ENCODE measurements at places on chromosomes 3 and 15. TPM values are rescaled to one million over a fixed set of nuclear protein-coding genes. Genes with fewer than 3 reads are reported as not detected.

Gene GABRB3
- polyA plus RNA-seq: 0.63 TPM

DNA sequence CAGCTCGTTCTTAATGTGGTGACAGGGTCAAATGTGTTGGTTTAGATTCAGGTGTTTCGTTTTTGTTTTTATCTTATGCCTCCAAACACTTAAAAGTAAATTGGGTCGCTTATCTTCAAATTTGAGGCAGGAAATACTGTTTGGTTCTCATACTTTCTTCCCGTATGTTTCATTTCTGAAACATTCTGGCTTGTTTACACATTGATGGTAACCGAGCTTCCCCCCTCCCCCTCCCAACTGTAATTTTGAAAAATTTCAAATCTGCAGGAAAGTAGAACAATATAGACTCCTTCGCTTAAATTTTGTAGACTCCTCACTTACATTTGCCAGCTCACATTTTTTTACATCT lies 64.9 kb downstream of the CMTM8 start:
- no peak for DNase-seq

DNA sequence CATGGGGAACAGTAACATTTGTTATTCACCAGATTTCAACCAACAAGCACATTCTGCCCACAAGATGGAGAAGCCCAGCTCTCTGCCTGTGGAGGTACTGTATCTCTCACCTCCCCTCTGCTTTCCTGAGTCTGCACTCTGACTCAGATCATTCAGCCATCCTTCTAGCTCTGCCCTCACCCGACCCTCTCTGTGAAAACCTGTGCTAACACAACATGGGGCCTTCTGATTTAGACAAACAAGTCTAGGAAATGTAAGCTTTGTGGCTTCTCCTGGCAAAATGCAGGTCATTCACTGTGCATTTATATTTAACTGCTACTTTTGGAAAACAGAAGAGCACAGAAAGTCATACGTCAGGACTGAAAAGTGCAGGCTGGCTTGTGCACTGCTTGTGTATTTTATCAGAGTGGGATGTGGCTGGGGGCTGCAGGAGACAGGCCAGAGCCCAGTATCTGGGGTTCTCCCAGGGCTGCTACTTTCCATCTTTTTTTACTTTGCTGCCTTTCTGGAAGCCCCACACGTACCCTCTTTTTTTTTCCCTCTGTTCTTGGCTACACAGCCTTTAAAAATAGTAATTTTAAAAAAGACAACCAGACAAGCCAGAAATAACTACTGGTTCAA lies 50.8 kb downstream of the SUSD5 start:
- no peak for DNase-seq

DNA sequence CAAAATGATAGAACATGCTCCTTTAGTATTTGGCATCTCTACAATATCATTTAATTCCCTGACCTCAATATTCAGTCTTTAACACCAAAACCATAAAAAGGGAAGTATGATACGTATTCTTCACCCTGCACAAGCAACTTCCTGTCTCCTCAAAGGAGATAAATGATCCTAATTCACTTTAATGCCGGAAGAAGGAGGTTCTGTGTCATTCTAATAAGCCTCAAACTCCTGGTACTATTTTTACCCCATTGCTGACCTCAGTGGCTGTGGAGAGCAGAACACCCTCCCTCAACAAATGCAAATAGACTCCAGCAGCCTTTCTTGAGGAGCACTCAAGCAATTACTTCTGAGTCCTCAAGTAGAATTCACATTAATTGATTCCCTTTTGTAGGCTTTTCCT lies 173.3 kb downstream of the TMEM108 start:
- DNase-seq: no peak

- DNase-seq: no peak
These were observed 25.2 kb downstream of the GASK1A start for GRCh38 chr3:43004282-43004681.

DNA sequence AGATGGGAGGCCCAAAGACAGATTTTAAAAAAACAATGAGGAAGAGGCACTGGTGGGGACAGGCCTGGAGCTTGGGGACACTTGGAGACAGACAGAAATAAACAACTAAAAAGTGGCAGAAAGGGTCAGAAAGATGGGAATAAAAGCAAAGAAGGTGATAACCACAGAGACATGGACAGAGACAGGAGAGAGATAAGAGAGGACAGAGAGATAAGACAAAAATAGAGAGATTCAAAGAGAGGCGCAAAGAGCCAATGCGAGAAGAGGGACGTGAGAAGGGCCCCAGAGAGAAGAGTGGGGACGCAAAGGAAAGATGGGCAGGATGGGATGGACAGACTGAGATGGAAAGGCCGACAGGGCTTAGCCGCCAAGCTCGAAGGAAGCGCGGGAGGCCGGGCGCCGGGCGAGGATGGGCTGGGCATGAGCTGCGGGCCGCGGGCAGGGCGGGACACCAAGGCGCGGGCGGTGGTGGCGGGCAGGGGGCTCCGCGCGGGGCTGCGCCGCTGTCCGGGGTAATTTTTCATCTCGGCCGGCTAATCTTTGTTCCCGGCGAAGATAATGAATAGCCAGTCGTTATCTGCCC lies 3.1 kb upstream of the GATA2 start:
- no peak for DNase-seq

DNA sequence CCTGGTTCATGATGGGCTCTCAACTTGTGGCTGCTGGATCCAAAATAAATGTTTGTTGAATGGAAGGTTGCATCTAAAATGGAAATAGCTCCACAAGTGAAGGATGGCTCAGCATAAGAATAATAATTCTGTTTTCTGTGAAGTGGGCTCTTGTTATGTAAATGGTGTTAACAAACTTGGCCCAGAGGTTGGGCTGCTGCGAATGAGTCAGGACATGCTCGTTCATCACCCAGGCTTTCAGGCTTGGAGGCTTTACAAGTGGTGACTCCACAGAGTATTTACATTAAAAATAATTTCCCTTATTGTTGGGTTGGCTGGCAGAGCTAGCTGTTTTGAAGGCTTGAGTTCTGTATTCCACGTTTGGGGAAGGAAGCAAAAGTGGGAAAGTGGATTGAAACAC lies 60.5 kb downstream of the ITGB5 start:
- DNase-seq: peak; percentile 84

Measured in AG04450 (cell line).